ENCODE measurements at places on chromosomes 5 and 9.

- no peak for DNase-seq
Measured at GRCh38 chr9:28320616-28321015, 747.3 kb upstream of the C9orf72 start.

DNA sequence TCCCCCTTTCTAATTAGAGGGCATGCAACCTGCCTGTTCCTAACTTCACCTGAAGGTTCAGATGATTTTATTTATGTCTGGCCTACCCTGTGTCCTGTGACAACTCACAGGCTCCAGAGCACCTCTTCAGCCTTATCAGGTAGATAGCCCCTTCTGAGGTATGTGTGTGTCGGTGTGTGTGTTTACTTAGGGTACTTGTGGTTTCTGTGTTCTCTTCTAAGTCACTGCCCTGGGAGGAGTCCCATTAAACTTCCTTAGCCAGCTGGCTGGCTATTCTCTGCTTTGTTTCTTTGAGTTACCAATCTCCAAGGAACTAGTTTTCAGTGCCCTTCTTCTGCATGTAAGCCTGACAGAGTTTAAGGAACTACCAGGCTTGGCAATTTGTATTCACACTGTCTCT, 74.9 kb downstream of the UNC13B start:
- no peak for DNase-seq

- DNase-seq = no peak
Measured at GRCh38 chr5:98942847-98943246, 14.0 kb upstream of the CHD1 start.

- DNase-seq = no peak
Measured at GRCh38 chr9:21813575-21814473, 11.4 kb downstream of the MTAP start.

DNA sequence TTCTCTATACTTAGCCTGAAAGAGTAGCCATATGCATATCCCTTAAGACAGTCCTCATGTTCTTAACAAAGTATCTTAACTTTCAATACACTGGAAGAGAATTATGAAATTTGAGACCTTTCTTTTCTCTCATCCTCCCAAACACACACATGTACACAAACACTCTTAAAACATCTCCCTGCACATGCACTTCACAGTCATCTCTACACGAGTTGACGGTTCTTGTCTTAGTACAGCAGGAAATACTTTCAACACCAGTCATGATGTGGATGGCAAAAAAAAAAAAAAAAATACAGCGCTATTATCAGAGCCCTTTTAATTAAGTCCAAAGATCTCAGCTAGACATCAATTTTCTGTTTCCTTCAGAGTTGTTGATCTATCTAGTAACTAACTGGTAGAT, 43.6 kb upstream of the PCSK1 start:
- DNase-seq = no peak

GRCh38 chr5:133599044-133599443, 13.3 kb downstream of the FSTL4 start:
- no peak for DNase-seq

- DNase-seq = no peak
Measured at GRCh38 chr9:90843525-90843924, 41.9 kb downstream of the SYK start.

DNA sequence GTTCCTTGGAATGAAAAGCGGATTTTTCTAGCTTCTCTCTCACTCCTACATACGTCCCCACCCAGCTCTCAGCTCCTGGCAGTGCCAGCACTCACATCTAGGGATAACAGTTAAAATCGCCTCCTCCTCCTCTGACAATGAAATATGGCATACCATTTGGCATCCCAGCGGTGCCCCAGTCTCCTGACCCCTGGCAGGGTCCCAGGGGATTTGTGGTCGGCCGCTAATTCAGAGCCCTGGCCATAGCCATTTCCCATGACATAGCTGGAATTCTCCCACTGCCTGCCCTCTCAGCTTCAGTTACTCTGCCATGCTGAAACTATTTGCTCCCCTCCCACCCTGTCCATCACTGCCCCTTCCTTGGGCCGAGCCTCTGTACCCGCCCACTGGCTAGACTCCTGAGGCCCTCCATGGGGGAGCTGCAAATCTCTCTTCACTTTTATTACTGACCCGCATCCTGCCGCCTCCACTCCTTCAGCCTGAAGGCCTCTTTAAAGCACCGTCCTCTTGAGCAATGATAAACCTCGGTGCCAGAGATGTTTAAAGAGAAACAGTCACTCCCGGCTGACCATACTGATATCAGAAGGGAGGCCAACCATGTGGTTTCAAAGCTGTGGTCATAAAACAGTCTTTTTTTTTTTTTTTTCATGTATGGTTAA, 139.8 kb downstream of the SLIT3 start:
- DNase-seq = no peak

GRCh38 chr5:95035891-95036685, 248.8 kb downstream of the MCTP1 start:
- no peak for DNase-seq

- DNase-seq = no peak
Measured at GRCh38 chr5:153088538-153088937, 401.9 kb upstream of the GRIA1 start.

DNA sequence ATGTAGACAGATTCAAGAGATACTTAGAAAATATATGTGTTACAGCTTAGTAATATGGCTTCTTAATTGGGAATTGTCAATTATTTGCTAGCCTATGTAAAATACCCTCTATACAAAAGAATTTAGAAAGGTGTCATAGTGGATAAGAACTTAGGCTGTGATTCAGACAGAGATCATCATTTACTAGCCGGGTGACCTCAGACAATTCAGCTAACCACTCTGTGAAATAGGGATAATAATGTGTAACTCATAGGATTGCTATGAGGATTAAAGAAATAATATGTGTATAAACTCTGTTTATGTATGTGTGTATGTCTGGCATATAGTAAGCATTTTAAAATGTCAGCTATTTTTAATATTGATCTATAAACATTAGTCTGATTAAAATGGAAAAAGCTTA, 5.9 kb upstream of the LARS1 start:
- no peak for DNase-seq

DNA sequence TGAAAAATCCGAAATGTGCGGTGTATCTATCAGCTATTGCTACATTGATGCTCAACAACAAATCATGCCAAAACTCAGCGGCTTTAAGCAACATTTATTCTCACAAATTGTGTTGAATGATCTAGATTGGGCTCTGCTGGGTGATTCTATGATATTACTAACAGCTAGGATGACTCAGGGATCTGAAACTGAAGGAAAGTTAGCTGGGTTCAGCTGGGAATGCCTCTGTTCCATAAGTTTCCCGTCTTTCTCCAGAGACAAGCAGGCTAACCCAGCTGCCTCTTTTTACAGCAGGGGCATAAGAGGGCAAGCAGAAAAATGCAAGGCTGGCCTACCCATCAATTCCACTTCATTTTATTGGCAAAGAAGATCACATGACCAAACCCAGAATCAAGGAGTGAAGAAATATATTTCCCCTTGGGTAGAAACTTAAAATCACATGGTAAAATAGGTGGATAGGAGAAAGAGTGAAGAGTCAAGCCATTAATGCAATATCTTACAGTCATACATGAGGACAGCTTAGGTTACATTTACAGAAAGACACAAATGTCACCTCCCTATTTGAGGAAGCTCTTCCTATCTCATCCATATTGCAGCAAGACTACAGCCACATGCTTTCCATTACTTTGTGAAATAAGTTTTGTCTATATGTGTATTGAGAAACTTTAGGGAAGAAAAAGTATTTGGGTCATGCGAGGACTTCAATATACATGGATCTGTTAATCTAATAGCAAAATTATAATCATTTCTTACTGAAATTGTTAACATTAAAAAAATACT, 30.8 kb downstream of the IL7R start:
- no peak for DNase-seq

- DNase-seq = peak; percentile 39
Measured at GRCh38 chr5:78008356-78008967, 232.3 kb upstream of the TBCA start.

GRCh38 chr5:111626473-111627148, 114.3 kb upstream of the STARD4 start:
- no peak for DNase-seq

DNA sequence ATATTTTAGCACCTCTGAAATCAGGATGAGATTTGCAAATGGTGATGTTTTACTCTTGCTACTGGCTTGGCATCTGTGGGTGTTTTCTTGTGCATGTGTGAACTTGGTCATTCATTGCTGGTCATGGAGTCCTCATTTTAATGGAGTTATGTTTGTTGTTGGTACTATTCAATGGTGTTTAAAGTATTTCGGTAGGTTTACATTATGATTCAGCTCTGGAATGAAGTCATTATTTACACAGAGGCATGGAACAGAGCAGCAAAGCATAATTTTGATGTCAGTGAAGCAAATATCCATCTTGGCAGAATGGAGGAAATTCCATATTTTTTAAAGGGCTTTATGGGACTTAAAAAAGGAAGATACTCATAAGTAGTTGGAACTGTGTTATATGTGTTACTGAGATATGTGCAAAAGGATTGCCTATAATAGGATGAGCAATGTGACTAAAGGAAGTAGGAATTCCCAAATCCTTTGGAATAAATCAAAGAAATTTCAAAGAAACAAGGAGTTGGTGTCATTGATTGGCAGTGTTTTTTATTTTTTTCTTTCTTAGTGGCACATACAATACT, 147.4 kb downstream of the ACTBL2 start:
- no peak for DNase-seq

GRCh38 chr5:97750576-97750975, 567.5 kb upstream of the RIOK2 start:
- DNase-seq = no peak

DNA sequence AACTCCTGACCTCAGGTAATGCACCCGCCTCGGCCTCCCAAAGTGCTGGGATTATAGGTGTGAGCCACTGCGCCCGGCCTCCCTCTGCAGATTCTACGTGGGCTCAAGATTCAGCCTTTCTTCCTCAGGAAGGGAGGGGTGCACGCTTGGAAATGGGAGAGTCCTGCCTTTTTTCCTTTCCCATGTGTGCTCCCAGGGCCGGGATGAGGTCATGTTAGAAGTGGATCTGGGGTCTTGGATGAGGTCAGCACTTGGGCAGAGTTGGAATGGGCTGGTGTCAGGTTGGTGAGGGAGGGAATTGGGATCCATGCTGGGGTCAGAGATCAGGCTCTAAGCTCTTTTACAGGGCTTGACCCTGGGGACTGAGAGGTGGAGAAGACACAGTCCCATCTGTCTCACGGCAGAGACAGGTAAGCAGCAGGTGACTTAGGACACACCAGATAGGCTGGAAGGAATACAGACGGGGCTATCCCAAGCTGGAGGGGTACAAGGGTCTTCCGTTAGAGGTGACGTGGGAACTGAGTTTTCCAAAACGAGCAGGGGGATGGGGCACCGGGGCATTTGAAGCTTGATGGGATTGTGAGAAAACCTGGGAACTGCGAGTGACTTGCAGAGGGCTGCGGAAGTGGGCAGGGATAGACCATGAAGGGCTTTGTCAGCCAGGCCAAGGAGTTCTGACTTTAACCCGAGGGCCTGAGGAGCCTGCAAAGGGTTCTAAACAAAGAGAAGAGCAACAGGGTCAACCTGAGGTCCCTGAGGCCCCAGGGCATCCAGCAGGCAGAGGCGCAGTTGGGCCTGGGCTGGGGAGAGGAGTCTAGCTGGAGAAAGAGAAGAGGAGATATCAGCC, 1.8 kb upstream of the AQP7 start:
- DNase-seq = no peak

GRCh38 chr9:123438821-123439220, 82.8 kb downstream of the CRB2 start:
- no peak for DNase-seq

DNA sequence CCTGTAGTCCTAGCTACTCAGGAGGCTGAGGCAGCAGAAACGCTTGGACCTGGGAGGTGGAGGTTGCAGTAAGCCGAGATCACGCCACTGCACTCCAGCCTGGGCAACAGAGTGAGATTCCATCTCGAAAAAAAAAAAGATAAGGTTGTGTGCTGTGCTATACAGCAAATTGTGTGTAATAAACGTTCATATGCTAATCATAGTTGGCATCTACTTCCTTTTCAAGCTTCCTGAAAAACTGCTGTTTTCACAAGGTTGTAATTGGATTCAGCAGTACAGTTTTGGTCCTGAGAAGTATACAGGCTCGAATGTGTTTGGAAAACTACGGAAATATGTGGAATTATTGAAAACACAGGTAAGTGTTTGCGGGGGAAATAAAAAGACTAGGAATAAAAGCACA, 25.5 kb downstream of the OTULINL start:
- no peak for DNase-seq

- no peak for DNase-seq
Measured at GRCh38 chr5:145637396-145637795, 197.7 kb downstream of the PRELID2 start.

DNA sequence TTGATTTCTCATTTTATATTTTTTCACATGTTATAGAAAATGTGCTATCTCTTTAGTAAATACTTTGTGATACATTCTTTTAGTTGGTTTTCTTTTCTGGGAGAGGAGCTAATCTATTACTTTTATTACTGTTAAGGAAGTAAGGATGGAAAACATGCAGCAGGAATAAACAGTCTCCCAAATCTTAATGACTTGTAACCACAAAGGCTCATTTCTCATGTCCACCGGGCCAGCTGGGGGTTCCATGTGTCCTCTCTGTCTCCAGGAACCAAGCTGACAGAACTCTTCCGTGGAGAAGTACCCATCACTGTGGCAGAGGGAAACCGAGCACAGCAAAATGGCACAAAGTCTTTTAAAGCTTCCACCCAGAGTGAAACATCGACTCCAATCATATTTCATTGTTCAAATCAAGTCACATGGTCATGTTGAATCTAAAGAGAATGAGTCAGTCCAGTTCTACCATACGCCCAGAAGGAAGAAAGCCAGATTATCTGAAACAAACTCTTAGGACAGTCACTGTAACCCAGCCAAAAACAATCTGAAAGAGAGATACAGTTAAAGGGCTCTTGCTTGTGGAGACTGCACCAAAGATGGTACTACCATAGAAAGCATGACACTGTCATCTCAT, 97.1 kb upstream of the CDH6 start:
- DNase-seq = no peak

GRCh38 chr9:13131416-13131815, 148.1 kb downstream of the MPDZ start:
- DNase-seq = no peak

- DNase-seq = no peak
Measured at GRCh38 chr5:164600274-164600673, 1094.9 kb downstream of the MAT2B start.

DNA sequence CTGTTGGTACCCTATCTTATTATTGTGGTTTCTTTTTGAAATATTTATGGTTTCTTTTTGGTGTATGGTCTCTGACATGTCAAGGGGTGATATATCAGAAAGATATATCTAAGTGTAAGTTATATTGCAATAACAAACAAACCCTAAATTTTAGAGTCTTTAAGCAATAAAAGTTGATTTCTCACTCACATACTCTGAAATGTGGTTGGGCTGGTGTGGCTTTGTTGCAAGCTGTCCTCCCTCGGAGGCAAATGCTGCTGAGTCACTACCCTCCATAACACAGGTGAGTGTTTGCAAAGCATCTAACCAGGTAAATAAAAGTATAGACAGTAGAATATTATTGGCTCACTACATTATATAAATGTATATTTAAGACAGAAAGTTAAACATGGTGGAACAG, 253.2 kb downstream of the CDH18 start:
- no peak for DNase-seq

DNA sequence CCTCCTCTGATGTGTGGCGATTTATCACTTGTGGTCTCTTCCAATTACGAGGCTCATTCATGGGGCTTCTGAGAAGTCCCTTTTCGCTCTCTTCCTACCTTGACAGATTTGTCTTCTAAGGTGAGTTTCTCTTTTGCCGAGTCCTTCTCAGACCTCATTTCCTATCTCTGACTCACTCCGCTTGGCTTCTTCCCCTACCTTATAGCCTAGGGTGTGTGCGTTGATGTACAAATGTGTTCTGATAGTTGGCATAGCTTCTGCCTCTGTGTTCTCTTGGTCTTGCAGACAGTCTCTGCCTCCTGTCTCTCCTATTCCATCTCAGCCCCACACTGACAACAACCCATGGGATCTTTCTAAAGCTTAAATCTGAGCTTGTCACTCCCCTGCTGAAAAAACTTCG, 56.9 kb upstream of the SHB start:
- no peak for DNase-seq
